Stimulated activated CD8-positive, alpha-beta memory T cell treated with anti-CD3 and anti-CD28 coated beads, Interleukin-15, amount 100 ng/mL, for 24 hours (primary cell): ENCODE measurements at places on chromosomes 16 and 17.

DNA sequence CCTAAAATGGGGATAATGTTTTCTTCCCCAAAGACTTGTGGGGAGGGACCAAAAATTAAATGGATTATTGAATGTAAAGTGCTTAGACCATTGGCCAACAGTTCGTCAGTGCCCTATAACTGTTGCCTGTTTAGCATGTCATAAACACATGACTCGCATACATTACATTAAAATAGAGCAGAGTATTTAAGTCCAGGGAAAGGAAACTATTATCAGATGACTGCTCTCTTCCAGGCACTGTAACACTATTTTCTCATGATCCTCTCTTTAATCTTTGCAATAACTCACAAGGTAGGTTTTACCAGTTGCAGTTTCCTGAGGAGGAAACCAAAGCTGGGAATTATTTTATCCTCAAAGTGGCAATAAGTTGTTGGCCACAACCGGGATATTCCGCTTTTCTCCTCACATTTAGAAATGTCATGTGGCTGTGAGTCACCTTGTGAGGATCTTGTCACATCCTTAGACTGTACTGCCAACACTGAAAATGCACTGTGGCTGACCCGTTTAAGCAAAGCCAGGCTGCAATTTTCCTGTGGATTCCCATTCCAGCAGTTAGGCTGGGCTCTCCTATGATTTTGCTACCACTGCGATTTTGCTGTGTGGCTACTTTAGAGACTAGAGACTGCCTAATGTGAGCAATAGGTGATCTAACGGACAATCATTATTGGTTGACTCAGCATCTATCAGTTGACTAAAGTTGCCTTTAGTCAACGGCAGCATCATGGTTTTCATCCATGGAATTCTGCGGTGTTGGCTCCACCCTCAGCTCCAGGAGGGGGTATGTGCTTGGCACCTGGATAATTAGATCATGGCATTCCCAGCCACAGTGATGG is 58.3 kb upstream of the DHX40 start:
- no peak for DNase-seq

GRCh38 chr17:81380131-81380530 is 15.1 kb upstream of the BAHCC1 start:
- DNase-seq, result no peak

- no peak for DNase-seq
These were observed 147.4 kb upstream of the RPH3AL start for GRCh38 chr17:499951-500461.

GRCh38 chr17:47968836-47969235 is 2.1 kb upstream of the CDK5RAP3 start:
- DNase-seq, result no peak

DNA sequence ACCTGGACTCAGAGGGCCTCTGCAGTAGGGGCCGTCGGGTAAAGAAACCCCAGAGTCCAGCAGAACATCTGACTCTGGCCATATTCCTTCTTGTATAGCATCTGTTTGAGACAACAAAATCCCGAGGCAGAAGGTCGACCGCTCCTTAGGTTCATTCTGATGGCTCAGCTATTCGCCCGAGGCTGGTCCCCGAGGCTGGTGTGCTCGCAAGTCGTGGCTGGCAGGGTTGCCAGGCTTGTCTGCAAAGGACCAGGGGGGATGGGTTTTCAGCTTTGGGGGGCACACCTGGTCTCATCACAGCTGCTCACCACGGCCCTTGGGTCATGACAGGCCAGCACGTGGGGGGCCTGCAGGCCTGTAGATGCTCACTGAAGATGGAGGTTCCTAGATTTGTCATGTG is 119.1 kb downstream of the BANP start:
- no peak for DNase-seq

DNA sequence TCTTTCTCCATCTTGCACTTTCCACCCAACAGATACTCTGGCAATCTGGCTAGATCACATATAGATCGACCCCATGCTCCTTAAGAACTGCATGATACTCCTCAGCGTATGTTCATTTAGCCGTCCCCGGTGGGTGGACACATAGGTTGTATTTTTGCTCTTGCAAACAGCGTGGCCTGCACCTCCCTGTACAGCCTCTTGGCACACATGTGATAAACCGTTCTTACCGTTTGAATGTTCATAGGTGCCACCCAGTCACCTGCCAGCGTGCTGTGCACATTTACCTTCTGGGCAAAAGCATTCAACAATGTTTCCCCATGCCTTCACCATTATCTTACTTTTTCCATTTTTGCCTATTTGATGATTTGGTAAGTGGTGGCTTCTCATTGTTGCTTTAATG is 6.2 kb downstream of the TNP2 start:
- no peak for DNase-seq

GRCh38 chr17:10622617-10623485 is 34.3 kb downstream of the MYH3 start:
- no peak for DNase-seq

- no peak for DNase-seq
These were observed 18.4 kb downstream of the TBX21 start for GRCh38 chr17:47751471-47751870.

GRCh38 chr17:51722994-51723393 is 435.5 kb downstream of the CA10 start:
- DNase-seq, result no peak

- no peak for DNase-seq
These were observed 6.5 kb upstream of the TNK1 start for GRCh38 chr17:7374353-7374752.

- no peak for DNase-seq
These were observed 480.6 kb downstream of the TMEM114 start for GRCh38 chr16:8109510-8110369.

DNA sequence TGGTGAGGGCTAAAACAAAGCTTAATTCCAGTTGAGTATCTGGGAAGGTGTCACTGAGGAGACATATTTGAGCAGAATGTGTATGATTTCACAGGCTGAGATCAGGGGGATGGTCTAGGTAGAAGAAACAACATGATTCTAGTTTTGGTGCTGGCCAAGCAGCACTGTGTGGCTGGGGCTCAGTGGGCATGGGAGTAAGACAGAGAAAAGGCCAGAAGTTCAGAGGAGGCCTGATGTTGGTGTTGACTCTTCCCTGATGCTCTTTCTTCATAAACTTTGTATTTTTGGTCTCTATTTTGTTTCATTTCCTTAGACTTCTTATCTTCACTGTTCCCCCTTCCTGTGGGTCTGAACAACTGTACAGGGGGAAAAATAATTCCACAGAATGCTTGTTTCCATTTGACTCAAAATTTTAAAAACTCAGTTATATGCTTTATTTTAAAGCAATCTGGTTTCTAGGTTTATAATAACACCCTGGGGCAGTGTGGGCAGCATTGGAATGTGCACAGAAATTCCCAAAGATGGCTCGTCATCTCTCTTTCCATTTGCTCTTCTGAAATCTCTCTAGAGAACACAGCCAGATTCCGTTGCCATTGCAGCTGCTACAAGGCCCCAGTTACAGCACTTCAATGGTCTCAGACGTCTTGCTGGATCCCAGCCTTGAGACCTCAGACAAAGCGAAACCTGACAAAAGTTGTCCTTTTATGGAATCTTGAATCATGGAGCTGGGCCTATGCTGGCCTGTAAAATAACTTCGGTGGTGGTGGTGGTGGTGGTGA is 68.3 kb downstream of the SNX11 start:
- no peak for DNase-seq

DNA sequence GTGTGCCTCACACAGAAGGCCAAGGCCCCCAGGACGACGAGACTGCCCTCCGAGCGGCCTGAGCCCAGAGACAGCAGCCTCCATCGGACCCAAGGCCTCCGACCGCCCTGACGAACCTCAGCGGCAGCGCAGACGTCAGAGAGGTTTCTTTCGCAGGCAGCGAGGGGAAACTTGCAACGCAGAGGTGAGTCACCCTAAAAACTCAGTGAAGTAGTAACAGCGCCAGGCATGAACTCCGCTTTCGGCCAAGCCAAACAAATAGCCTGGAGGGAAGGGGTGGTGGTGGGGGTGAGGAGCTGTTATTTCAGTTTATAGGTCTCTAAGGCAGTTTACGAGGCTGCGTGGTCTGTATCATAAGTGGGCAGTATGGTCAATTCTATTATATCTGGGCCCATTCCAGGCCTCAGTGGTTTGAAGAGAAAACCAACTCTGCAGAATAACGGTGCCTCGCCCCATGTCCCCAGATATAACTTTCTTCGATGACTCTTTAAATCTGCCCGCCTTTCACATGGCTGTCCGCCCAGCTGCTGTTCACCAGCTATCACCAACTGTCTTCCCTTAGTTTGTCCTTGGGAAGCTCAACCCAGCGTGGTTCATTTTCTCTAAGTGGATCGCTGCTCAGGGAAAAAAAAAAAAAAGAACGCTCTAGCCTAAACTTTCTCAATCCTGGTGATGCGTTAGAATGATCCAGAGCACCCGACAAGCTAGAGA is 43.5 kb upstream of the FOXF1 start:
- DNase-seq, result no peak

- no peak for DNase-seq
These were observed 11.4 kb downstream of the ITGAD start for GRCh38 chr16:31404353-31405064.

GRCh38 chr16:87435372-87436224 is 43.5 kb downstream of the MAP1LC3B start:
- DNase-seq, result no peak

GRCh38 chr17:21066394-21066793 is 23.6 kb upstream of the USP22 start:
- no peak for DNase-seq

GRCh38 chr17:55149485-55149884 is 115.3 kb upstream of the HLF start:
- no peak for DNase-seq

DNA sequence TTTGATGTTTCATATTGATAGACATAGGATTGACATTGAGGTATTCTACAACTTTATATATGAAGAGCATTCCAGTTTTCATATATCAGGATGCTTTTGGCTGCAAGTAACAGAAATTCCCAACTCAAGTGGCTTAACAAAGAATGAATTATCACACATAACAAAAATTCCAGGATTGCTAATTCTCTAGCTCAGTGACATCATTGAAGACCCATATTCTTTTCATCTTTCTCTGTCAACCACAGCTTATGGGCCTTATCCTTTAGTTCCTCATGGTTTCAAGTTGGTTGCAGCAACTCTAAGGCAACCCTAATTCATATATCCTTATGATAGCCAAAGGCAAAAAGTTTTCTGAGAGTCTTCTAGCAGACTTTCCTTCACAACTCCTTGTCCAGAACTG is 91.5 kb upstream of the HAS3 start:
- no peak for DNase-seq

DNA sequence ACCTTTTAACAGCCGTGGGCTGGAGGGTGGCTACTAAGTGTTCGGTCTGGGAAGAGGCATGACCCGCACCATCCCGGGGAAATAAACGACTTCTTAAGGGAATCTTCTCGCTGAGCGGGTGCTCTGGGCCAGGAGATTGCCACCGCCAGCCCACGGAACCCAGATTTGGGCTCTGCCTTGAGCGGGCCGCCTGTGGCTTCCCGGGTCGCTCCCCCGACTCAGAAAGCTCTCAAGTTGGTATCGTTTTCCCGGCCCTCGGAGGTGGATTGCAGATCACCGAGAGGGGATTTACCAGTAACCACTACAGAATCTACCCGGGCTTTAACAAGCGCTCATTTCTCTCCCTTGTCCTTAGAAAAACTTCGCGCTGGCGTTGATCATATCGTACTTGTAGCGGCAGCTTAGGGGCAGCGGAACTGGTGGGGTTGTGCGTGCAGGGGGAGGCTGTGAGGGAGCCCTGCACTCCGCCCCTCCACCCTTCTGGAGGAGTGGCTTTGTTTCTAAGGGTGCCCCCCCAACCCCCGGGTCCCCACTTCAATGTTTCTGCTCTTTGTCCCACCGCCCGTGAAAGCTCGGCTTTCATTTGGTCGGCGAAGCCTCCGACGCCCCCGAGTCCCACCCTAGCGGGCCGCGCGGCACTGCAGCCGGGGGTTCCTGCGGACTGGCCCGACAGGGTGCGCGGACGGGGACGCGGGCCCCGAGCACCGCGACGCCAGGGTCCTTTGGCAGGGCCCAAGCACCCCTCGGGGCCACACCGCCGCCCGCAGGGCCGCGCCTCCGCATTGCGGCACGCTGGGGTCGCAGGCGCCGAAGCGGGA is 3.6 kb upstream of the CBX4 start:
- no peak for DNase-seq

DNA sequence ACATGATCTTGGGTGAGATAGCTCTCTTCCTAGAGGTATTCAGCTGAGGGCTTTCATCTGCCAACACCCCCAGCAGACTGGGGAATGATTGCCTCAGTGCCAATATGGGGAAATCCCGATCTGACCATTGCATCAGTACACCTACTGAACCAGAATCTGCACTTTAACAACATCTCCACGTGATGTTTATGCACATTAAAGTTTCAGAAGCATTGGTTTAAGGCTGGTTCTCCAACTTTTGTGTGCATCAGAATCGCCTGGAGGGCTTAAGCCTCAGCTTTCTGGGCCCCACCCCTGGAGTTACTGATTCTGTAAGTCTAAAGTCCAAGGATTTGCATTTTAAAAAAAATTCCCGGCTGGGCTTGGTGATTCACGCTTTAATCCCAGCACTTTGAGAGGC is 123.6 kb upstream of the MED13 start:
- DNase-seq, result no peak

DNA sequence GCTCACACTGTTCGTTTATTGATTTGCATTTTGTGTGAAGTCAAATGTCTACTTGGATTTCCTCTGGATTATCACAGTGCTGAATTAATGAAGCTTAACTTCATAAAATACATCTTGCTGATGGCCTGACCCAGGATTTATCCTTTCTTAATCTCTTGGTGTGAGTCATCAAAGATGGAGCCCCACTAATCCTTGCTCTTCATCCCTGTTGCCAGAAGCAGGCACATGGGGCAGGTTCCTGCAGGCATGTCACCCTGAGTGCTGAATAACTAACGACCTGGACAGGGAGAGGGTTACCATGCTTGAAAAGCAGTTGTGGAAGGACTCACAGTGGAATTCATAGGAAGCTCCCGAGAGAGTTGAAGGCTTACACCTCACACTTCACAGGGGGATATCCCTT is 56.0 kb upstream of the FA2H start:
- DNase-seq, result no peak

DNA sequence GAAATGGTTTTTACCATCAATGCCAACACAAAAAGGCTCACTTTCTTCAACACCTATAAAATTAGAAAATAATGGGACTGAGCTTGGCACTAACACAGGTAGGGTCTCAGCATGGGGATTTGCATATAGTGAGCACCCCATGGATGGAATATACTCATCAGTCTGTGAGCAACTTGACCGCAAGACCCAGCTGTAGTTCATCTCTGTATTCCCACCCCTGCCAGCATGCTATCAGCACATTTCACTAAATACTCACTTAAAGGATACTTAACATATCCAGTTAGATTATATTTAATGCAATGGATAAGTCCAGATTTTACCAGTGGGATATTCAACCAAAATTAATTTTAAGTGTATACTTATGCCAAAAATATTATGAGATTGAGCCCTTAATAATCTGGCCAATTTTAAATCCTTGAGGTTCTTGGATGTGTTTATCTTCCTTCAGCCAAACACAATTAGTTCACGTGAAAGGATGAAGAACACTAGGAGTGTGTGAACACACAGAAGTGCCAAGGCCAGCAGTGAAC is 66.7 kb downstream of the C16orf95 start:
- DNase-seq, result no peak
